ENCODE measurements at places on chromosomes 7 and 10.
A peak's percentile ranks its signal among the peaks of the same experiment; 100 is the strongest.

DNA sequence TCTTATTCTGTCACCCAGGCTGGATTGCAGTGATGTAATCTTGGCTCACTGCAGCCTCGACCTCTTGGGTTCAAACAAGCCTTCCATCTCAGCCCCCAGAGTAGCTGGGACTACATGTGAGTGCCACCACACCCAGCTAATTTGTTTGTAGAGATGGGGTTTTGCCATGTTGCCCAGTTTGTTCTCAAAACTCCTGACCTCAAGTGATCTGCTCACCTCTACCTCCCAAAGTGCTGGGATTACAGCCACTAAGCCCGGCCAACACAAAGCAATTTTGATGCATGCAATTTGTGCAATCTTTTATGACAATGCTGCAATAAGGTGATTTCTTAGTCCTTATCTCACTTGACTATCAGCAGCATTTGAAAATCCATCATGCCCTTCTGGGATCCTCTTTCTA is 333.1 kb downstream of the FRMD4A start:
- no peak for DNase-seq

GRCh38 chr10:100810835-100811116 is 65.4 kb downstream of the PAX2 start:
- no peak for DNase-seq

GRCh38 chr7:30366606-30367005 is 82.2 kb downstream of the ZNRF2 start:
- no peak for DNase-seq

- no peak for DNase-seq
Measured at GRCh38 chr7:105278973-105279687, 109.6 kb downstream of the SRPK2 start.

DNA sequence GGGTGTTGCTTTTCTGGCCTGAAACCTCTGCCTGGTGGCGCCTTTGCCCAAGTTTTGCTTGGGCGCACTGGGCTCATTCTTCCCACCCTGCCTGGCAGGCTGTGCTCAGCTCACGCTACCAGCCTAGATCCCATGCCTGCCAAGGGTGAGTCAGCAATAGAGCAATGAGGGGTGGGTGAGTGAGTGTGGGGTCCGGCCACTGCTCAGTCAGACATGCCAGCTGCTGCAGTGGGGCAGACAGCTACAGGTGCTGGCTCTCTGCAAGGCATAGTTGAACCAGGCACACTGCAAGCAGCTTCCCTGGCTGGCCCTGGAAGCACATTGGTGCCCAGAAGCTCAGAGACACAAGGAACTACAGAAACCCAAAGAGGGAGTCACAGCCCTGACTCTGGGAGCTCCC is 680.9 kb upstream of the LRRTM3 start:
- DNase-seq = no peak

- DNase-seq = no peak
Measured at GRCh38 chr7:92255308-92255707, 9.5 kb downstream of the ANKIB1 start.

GRCh38 chr10:58755340-58755610 is 242.6 kb downstream of the BICC1 start:
- no peak for DNase-seq

DNA sequence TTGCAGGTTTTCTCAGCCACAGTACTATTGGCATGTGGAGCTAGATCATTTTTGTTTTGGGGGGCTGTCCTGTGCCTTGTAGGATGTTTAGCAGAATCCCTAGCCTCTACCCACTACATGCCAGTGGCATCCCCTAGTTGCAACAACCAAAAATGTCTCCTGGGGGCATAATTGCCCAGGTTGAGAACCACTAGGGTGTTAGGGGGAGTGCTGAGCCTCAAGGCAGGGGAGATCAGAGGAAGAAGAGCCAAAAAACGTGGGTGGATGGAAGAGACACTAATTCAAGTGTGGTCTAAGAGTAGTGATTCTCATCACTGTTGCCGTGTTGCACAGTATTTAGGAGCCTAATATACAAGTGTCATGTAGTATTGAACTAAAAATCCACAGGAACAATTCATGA is 31.7 kb upstream of the CCNY start:
- DNase-seq = no peak

GRCh38 chr7:66974986-66975590 is 20.3 kb downstream of the SBDS start:
- DNase-seq = no peak

- no peak for DNase-seq
Measured at GRCh38 chr10:28036587-28036986, 37.7 kb upstream of the ODAD2 start.

GRCh38 chr7:106914018-106914607 is 49.0 kb downstream of the PIK3CG start:
- DNase-seq = no peak

DNA sequence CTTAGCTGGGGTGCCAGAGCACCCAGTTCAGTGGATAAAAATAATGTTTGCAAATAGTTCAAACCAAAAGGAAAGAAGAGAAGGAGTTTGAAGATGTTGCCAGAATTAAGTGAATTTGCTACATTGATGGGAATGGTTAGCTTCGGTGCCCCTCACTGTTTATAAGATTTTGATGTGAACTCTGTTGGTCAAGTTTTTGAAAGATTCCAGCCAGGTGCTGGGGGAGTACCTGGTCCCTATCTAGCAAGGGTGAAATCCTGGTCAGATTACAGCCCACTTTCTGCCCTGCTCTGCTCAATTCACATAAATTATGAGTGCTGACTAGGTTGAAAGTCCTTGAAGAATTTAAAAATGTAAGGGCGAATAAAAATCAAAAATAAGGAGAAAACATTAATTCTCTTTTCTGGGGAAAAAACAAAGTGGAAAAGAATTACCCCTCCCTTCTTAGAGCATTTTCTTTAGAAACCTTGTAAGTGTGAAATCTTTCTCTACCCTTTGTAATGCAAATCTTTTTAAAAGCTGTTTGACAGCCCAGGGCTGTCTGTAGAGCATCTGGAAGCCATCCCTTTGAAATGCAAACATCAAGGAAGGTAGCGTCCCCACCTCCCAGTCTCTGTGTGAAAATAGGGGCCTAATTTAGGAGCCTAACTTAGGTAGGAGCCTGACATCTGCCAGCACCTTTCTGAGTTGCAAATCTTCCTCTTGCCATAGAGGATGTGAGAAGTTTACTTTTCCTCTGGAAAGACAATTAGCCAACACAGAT is 1.4 kb upstream of the GIMAP5 start:
- no peak for DNase-seq

- DNase-seq = no peak
Measured at GRCh38 chr7:38934536-38934935, 25.5 kb upstream of the VPS41 start.

GRCh38 chr7:67777119-67777518 is 780.5 kb downstream of the TYW1 start:
- no peak for DNase-seq

GRCh38 chr10:1096287-1096889 is 40.2 kb downstream of the WDR37 start:
- DNase-seq = no peak

DNA sequence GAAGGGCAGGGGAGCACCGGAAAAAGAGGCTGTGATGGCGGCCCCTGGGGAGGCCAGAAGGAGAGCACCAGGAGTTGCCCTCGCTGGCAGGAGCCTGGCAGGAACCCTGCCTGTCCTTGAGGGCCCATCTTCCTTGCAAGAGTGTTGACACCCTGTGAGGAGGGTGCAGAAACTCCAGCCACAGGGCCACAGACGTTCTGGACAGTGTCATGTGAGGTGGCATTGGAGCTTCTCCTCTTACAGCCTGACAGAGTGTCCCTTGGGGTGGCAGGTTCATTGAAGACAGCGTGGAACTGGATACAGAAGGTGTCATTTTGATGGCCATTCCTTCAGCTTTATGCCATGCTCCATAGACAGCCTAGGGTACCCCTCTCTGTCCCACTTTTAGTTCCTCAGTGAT is 54.2 kb downstream of the RBM20 start:
- no peak for DNase-seq

DNA sequence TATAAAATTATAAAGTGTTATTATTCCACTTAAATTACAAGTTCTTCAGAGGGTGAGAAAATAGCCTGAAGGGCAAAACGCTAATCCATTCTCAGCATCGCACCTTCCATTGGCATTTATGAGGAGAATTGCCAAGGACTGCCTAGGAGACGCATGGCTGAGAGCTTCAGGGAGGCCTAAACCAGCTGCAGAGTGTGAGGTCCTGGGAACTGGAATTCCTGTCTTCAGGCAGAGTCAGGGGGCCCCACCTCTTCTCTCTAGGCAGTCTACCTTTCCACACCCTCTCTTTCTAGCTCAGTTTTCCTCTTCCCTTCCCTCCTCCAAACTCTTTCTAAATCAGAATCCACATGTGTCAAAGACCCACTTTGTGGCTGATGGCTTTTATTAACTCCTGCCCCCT is 35.3 kb downstream of the LRRC72 start:
- DNase-seq = no peak

DNA sequence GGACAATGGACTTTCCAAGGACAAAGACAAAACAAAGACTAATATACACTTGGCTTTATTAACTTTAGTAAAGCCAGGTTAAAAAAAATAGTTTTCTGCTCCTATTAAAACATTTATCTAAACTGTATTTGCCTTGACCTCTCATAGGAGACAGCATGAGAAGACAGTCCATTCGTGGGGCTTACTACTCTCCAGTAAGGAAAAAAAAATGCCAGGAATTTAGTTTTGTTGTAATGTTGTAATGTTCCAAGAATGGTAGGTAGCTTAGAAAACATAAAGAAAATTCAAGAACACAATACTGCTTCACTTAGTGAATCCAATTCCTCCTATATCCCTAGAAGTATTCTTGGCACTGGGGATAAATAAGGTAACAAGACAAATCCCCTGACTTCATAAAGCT is 81.7 kb downstream of the KMT2C start:
- no peak for DNase-seq

GRCh38 chr10:11180228-11180627 is 162.6 kb downstream of the CELF2 start:
- DNase-seq = peak; percentile 30

DNA sequence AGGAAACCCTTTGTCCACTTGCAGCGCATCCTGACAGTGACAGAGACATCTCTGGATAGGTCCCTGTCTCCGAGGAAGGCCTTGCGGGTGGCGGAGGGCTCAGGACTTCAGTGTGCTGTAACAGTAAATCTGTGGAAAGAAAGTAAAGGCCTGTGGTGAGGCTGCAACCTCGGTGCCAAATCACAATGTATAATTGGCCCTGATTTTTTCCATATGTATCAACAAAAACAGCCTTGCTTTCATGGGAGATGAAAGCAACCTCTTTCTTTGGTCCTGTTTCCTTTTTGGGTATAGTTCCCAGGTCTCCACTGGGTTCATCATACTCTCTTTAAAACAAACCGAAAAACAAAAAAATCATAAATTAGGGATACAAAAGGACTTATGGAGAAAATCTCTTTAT is 110.9 kb upstream of the BMPER start:
- DNase-seq = no peak

GRCh38 chr10:124020981-124021815 is 72.2 kb downstream of the CHST15 start:
- DNase-seq = no peak

DNA sequence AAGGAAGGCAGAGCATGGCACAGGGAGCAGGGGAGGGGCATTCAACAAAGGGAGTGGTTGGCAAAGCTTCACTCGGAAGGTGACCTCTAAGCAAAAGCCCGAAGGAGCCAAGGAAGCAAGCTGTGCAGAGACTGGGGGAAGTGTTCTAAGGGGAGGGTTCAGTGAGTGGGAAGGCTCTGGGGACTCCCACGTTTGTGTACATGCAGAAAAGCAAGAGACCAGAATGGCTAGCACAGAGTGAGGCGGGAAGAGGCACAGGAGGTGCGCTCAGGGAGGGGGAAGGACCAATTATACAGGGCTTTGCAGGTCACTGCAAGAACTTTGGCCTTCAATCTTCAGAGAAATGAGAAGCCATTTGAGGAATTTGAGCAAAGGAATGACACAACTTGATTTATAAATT is 7.4 kb downstream of the ARHGAP21 start:
- DNase-seq = no peak

DNA sequence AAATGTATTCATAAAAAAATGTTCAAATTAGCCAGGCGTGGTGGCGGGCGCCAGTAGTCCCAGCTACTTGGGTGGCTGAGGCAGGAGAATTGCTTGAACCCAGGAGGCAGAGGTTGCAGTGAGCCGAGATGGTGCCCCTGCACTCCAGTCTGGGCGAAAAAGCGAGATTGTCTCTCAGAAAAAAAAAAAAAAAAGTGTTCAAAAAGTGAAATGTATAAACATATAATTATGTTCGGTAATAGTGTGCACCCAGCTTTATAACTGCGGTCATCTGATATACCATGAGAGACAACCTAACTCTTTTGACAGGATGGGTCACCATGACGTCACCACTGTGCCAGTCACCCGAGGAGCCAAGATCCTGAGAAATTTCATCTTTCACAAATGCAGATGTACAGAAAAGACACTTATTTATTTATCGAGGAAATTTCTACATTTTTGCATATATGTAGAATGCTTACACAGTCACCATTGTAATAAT is 594 bp upstream of the RP9 start:
- no peak for DNase-seq

DNA sequence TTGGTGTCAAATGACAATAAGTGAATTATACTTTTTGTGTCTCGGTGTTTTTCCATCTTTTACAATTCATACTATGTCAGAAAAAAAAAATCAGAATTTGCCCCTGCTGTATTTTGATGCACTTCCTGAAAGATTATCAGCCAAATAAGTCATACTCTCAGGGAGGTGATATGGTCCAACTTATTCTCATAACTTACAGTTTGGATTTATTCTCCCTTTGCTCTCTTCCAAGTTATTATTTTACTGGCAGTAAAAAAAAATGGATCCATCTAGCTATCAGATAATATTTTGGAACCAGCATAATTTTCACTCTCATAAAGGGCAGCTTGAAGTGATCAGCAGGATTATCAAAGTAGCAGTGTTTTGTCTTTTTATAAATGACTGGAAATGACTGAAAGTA is 337.1 kb downstream of the BMPER start:
- no peak for DNase-seq

GRCh38 chr7:97215556-97215955 is 98.1 kb downstream of the SDHAF3 start:
- no peak for DNase-seq

DNA sequence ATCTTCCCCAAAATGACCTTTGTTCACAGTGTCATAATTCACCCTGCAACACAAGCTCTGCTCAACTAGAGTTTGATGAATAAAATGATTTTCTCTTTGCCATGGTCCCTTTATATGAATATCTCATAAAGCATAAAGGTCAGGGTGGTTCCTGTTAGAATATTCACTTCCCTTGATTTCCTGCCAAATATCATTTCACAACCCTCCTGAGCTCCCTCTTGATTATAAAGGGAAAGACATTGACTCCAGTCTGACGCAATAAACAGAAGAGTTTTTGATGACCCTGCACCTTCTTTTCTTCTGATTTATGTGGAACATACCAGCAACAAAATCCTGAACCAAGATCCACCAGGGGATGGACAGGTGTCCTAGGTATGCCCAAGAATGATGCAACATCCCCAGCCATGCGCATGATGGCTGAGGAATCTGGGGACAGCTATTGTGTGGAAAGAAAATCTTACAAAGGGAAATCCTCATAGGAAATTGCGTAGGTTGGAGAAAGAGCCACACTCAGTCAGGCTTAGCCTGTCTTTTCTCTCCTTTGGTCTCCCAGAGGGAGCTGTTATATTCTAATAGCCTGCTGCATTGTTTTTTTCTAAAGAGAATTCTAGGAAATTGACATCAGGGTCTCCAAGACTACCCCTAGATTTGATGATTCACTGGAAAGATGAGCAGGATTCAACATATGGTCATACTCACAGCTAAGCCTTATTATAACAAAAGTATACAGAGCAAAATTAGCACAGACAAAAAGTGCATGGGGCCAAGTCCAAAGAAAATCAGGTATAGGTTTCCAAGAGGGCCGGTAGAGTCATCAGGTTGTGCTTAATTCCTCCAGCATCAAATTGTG is 18.8 kb downstream of the IFIT3 start:
- no peak for DNase-seq

Measured in activated CD4-positive, CD25-positive, alpha-beta regulatory T cell (primary cell).